ENCODE measurements at places on chromosomes 5 and 9.

DNA sequence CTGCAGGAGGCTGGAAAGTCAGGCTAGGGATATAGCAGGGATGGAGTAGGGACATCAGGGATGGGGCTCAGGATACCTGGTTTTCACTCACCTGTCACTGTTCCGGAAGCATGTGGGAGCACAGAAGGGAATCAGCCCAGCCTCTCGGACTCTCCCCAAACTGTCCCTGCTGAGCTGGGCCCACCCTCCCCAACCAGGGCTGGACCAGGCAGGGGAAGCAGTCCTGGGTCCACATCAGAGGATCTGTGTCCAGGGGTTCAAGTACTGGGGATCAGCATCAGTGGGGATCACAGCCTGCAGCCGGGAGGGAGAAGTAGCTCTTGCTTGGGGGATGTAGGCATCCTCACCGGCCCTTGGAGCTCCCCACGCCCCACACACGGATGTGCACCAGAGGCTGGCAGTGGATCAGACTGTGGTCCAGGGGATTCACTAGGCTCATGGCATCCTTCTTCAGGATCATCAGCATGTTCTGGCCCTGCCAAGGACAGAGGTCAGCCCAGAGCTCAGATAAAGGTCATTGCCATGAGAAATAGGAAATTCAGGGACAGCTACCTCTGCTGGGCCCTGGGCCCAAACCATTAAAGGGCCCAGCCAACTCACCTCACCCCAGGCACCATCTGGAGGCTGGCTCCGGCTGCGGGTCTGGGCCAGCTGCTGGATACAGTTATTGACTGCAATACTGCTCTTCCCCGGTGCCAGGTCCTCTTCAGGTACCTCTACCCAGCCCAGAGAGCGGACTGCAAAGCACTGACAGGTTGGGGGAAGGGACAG, 2.5 kb downstream of the APBB3 start:
- DNase-seq: no peak

DNA sequence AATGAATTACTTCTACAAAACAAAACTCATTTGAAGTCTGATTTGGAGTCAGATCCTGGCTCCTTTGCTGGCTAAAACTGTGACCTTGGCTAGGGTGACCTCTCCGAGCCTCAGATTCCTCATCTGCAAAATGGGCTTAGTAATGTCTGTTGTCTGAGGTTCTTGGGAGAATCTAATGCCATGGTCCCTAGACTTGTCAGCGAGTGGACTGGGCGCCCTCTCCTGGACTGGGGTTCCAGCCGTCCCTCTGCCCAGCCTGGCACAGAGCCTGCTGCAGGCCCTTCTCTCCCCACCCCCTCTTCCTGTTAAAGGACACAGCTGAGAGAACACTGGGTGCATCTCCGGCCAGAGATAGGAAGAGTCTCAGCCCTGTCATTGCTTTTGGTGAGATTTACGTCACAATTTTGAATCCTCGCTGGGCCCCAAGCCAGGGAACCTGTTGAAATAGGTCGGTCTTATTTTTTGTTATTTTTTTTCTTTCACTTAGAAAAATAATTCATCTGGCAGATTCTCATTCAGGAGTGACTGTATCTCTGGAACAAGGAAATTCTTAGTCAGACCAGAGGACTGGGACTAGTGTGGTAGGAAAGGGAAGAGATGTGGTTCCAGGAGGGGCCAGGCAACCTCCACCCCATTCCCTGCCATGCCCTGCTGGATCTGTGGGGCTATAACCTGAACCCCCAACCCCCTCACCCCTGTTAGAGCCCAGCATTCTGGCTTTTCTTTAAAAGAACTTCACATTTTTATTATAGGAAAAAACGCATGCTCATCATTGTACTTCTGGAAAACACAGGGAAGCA, 48.2 kb upstream of the RPL26L1 start:
- DNase-seq: no peak

DNA sequence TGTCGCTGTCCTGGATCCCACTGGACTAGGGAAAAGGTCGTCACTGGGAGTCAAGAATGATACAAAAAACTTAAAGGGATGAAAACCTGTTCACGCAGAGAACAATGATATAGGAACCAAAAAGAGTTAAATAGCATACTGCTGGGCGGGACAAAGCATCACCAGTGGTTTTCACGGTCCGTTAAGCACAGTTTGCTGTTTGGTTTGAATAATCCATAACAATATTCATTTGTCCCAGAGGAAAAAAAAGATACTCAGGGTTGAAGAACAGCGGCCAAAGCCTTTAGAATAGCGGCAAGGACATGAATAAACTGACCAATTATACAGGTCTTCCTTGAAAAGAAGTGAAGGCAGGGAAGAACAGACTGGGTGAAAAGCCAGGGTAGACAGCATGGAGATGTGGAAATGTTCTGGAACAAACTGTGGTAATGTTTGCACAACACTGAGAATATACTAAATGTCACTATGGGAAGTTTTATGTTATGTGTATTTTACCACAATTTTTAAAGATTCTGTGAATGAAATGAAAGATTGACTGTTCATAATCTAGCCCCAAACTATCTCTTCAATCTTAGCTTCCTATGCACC, 60.8 kb downstream of the MTMR12 start:
- DNase-seq: no peak

DNA sequence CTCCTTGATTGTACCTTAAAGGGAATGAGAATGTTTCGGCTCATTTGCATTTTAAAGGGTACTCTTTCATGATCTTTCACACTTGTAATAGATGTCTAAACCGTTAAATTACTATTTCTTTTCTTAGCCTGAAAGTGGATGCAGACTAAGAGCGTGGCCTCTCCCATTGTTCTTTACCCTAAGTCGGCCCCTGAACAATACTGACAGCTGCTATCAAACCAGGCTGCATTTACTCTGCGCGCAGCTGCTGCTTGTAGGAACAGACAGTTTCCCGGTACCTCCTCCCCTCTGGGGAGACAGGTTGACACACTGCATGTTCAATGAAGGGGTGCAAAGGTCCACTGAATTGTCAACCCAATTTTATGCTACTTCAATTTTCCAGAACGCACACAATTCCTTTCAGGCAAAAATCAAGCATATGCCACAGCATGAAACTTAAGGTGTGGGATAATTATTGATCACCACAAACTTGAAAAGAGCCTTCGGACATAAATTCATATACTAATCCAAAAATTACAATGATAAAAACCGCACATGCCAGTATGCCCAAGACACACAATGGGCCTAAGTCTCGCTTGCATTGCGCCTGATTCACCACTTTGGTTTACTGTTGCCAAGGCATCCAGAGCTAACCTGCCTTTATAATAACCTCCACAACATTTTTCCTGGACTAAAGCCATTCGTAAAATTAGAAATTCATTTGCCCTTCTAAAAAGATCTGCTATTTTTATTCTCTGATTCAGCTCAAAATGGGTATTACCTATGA, 39.7 kb downstream of the TLE1 start:
- no peak for DNase-seq

DNA sequence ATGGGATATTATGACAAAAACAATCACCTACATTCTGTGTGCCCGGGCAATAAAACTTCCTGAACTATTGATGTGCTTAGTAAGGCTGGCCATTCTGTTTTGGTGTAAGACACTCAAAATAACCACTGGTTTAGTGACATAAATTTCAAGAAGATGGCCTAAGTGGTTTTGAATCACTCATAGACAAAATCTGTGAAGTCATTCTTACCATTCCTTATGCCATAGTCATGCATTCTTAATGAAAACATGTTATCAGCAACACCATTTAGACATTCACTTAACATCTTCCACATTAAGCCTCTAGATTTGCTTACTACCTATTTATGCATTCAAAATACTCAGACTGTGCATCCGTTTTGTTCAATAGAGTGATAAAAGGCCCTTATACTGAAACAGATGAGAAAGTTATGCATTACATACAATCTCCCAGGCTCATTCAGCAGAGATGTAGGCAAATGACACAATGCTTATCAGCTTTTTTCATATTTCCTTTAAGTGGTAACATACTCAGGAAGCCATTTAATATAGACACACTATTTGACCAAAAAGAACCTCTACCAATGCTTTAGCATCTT, 848.8 kb upstream of the DMAC1 start:
- DNase-seq: no peak

DNA sequence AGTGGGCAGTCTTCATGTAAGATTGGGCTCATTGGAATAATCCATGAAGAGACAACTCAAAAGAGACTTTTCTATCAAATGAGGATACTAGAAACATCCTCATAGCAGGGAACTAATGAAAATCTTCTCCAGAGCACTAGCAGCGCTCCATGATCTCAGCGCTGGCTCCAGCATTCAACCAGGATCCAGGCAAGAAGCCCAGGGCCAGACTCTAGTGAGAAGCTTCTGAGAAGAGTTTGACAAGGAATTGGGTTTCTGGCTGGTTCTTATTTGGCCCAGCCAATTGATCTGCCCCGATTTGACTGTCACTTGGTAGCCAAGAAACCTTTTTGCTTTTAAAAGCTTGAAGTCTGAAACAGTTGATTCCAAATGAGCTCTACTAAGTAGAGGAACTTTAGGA, 60.1 kb downstream of the AOPEP start:
- no peak for DNase-seq

DNA sequence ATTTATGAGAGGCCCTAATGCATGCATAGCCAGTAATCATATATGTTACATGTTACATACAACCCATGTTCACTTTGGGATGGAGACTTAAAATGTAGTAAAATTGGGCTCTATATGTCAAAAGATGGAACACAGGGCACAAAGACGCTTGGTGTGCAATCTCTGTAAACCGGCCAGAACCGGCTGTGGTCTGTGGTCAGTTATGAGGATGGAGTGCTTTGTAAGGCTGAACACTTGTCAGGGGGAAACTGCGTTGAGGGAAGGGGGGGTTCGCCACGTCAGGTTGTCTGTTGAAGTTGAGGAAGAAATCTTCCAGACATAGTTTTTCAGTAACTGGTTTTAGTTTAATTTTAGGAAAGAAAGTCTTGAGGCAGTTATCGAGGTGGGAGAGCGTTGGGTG, 2.7 kb upstream of the CKMT2 start:
- DNase-seq: no peak

DNA sequence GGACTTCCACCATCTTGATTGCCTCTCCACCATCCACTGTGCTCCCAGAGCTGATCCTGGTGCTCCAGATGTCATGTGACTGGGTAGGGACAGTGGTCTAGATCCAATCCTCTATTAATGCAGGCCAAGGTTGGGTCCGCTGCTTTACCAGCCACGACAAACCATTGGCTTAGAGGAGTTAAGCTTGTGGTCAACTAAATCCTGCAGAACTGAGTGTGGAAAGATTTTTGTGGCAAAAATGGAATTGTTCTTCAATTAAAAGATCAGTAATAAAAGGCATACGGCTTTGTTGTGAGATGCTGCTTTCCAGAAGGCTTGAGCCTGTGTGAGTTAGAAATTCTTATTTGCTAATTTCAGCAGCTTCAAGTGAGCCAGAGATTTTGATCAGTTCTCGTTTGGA, 30.7 kb downstream of the SLC1A3 start:
- no peak for DNase-seq

Measured in hypothalamus (tissue), 51 donors.